Neural crest cell (in vitro differentiated cells): ENCODE measurements at places on chromosomes 2 and 18. TPM values are rescaled to one million over a fixed set of nuclear protein-coding genes. Genes with fewer than 3 reads are reported as not detected.

MYOM1 gene
- total RNA-seq = 0.89 and 1.4 TPM in 2 replicates

PLGLB2 gene
- 2.2 and 2.9 TPM in 2 replicates for total RNA-seq

CCDC195 gene
- total RNA-seq = not detected in 2 replicates

DNA sequence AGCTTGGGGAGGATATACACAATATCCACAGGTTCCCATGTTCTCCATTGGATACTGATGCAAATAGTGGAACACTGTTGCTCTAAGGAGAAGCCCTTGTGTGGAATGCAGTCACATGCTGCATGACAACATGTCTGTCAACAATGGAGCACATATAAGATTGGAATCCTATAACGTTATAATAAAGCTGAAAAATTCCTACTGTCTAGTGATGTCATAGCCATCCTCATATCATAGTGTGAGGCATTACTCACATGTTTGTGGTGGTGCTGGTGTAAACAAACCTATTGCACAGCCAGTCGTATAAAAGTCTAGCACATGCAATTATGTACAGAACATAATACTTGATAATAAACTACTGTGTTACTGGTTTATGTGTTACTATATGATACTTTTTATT, 394.7 kb downstream of the FBXO15 start:
- no peak for DNase-seq

PLGLB1 gene
- 3.6 and 4.6 TPM in 2 replicates for total RNA-seq

- no peak for DNase-seq
These were observed 91.0 kb upstream of the FZD5 start for GRCh38 chr2:207860685-207861084.

- DNase-seq = no peak
These were observed 28.1 kb downstream of the SGPP2 start for GRCh38 chr2:222452422-222452950.

GRCh38 chr18:62976227-62976626, 260.9 kb downstream of the PHLPP1 start:
- DNase-seq = no peak

DNA sequence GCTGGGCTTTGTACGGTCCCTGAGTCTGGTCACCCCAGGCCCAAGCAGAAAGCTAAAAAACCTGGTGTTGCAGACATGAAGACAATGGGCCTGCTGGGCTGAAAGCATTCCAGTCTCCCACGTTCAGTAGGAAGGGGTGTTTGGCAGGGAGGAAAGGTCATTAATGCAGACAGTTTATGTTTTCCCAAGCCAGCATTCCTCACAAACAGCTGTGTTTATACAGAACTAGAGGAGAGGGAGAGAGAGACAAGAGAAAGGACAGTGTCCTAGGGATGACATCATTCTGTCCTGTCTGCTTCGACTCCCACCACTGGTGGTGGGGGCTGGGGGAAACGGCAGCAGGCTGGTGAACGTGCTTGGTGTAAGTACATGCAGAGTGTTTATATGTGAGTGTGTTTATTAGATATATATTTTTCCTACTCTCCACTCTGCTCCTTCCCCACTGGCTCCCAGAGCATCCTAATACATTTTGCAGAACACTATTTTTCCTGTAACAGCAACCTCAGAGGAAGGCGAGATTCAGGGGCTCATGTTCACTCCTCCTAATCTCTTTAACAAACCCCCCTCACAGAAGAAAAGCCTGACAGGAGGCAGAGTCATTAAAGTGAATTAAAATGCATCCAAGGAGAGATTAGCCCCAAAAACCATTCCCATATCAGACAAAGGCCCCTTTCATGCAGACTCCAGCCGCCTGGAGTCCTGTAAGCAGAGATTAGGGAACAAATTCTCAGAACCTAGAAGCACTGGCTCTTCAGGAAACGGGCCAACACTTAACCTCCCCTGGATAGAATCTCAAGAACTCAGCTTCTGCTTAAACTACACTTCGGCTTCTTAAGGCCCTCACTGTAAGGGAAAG, 380.4 kb downstream of the TNS1 start:
- DNase-seq = no peak

GRCh38 chr2:152546230-152546837, 170.9 kb downstream of the PRPF40A start:
- DNase-seq = no peak

- DNase-seq = no peak
These were observed 22.7 kb downstream of the RHOB start for GRCh38 chr2:20469595-20469994.

- no peak for DNase-seq
These were observed 135.4 kb downstream of the ABCA12 start for GRCh38 chr2:215003001-215003400.

FOXD4L1 gene
- total RNA-seq = 0.23 and 0.52 TPM in 2 replicates

KHK gene
- 10.0 and 10.6 TPM in 2 replicates for total RNA-seq

DNA sequence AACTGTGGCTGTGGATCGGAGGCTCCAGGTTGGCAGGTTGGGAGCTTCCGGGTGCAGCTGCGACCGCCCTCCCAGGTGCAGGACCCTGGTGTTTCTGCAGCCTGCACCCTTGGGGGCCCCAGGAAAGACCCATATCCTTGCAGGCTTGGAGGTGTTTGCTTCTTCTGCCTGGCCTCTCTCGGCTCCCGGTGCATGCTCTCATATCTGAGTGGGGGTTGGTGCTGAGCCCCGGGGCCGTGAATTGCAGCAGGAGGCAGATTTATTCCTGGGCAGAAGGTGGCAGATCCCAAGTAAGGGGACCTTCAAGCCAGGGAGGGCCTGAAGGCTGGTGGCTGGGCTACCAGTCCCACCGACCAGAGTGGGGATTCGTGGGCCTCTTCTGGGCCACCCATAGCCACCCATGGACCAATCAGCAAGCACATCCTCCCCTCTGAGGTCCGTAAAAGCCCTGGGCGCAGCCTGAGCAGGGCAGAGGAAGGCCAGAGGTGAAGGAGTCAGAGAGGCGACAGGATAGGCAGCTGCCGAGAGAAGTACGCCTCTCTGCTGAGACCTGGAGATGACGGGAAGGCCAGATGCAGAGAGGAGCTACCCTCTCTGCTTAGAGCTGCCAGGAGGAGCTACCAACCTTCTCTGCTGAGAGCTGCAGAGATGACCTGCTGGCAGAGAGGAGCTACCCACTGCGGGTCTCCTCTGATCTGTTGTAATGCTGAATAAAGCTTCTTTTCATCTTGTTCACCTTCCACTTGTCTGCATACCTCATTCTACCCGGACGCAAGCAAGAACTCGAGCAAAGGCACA, 1279.0 kb upstream of the LRRTM1 start:
- no peak for DNase-seq

DNA sequence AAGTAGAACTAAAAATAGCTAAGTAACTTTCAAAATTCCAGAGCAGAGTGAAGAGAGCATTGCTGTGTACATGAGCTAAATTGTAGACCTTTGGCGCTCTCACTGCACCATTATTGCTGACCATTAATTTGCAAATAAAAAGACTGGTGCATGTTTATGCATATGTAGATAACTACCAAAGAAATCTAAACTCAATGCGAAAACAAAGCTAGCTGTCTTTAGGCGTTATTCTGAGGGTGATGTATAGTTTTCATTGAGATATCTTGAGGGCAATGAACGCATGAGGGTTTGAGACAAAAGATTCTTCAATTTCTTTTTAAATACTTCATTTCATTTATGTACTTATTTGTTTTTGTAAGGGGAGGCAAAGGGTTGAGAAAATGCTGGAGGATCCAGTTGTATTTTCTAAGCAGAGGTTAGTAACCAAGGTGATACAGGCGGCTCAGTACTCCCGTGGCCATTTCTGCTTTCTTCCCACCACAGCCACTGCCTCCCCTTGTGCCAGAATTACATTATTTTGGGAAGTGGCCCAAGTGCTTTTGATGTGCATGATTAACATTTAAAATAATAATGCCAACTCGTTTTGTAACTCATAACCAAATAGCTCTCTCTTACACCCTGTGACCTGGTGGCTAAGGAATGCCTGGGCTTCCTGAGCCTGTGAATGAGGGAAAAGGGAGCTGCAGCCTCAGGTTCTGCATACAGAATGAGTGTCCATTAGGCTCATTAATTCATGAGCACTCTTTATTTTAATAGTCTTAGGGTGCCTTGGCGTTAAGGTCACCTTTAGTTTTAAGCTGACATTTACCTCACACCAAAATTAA, 797.8 kb upstream of the GYPC start:
- DNase-seq = no peak

PXDN gene
- 217 and 218 TPM in 2 replicates for total RNA-seq

DNA sequence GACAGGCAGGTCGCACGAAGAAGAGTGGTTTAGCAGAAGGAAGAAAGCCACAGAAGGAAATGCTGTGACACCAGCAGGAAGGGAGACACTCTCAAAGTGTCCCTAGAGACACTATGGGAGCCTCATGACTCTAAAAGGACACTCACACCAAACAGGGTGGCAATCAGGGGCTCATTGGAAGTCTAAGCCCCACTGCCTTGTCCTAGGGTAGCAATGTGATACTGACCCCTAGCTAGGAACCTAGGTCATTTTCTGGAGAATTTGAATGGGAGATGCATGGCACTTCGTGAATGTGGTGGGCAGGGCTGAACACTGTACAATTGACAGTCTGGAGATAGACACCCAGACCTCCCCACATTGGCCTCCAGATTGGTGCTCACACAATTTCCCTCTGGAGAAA, 385.0 kb downstream of the EIPR1 start:
- no peak for DNase-seq

GRCh38 chr2:62817348-62817747, 111.8 kb downstream of the EHBP1 start:
- no peak for DNase-seq

- no peak for DNase-seq
These were observed 26.1 kb downstream of the CDC42EP3 start for GRCh38 chr2:37645362-37645761.

BMP10 gene
- total RNA-seq = not detected in 2 replicates

ANKRD29 gene
- total RNA-seq = 0.61 and 0.96 TPM in 2 replicates

FZD7 gene
- 89.1 and 91.0 TPM in 2 replicates for total RNA-seq

ASB18 gene
- total RNA-seq = not detected in 2 replicates

- no peak for DNase-seq
These were observed 17.0 kb downstream of the VRK2 start for GRCh38 chr2:58063641-58064040.

GRCh38 chr2:151277067-151277466, 12.4 kb downstream of the NMI start:
- DNase-seq = no peak

- no peak for DNase-seq
These were observed 1035.1 kb upstream of the SLC39A10 start for GRCh38 chr2:194621945-194622344.

DNAH6 gene
- 2.3 and 2.8 TPM in 2 replicates for total RNA-seq

GRCh38 chr2:239959059-239959971, 65.8 kb downstream of the NDUFA10 start:
- no peak for DNase-seq

ST8SIA5 gene
- total RNA-seq = 0.79 and 2.7 TPM in 2 replicates

DNA sequence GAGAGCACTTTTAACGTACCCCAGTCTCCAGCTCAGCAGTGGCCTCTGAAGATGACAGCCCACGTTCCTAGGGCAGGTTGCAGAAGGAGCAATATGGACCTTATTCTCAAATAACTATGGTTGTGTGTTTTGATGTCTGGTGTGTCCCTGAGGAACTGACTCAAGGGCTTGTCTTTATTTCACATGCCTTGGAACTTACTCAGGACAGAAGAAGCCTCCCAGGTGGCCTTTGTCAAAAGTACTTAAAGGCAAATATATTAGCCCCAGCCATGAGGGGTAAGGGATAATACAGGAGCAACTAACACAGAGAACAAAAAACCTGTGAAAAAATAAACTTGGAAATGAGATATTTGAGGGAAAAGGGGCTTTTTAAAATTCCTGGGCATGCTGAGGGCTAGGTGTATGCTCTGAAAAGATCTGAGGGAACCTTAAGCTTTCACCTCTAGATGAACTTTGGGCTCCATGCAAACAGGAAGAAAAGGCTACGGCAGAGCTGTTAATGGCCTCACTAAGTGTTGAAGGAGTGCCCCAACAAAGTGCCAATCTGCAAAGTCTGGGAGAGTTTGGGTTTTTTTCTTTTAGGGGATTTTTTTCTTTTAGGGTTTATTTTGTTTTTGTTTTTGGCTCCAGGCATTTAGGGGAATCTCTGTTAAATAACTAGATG, 40.3 kb downstream of the SRBD1 start:
- no peak for DNase-seq

BOLL gene
- total RNA-seq = not detected in 2 replicates
